Dorsolateral prefrontal cortex (tissue), 122 donors: ENCODE measurements at places on chromosomes 6 and 20.

DNA sequence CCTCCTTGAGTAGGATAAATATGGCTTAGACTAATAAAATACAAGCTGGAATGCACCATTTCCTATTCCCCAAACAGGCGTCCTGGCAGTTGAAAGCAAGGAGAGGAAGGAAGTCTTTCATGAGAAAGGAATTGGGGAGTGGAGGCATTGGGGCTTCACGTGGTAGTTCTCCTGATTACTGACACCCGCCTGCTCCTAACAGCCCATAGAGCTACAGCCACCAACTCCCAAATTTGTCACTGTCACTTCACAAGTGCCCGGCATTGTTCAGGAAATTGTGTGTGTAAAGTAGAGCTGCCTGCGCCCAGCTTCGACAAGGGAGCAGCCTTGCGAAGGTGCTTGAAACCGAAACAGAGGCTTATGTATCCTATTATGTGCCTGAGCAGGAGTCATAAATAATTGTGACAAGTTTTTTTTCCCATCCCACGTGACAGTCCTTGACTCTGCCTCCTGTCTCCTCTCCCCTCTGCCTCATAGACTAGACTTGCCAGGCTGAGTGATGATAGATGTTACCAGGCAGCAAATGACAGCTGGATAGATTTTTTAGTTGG, 301.7 kb upstream of the ZFP64 start:
- DNase-seq: no peak

DNA sequence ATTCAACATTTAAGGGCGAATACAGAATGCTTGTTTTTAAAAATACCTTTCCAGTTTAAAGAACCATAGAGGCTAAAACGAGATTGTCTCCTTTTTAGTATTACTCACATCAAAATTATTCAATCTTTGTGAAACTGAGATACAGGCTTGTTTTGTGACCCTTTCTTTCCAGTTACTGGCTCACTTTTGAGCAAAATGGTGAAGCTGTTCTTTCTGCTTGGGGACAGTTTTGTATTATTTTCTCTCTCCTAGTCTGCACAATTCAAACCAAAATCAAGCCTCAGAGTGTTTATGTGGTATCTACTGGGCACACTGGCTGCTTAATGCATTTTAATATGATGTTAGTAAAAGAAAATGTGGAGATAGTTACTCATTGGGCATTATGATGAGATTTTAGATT, 36.5 kb downstream of the HIVEP1 start:
- no peak for DNase-seq

GRCh38 chr6:5665173-5665572, 341.6 kb downstream of the NRN1 start:
- DNase-seq: no peak

DNA sequence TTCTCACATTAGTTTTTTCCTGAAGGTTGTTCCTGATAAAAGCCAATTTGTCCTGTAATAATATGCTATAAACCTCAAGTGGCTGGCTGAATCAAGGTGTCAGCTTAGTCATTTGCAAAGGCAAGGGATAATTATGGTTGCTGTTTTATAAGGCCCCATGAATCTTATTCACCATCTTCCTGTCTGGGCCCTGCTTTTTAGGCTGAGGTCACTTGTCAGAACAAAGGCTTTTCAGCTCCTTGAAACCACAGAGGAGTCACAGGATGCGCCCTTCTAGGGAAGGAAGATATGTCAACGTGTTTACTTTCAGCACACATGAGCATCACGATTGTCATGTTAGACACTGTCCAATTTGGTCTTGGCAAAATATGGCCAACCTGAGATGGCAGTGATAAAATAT, 64.8 kb upstream of the NAA20 start:
- DNase-seq: no peak

- no peak for DNase-seq
Observed at GRCh38 chr6:78436335-78436734, 431.0 kb upstream of the IRAK1BP1 start.

- DNase-seq: no peak
Observed at GRCh38 chr6:47651505-47651944, 46.9 kb upstream of the ADGRF4 start.

DNA sequence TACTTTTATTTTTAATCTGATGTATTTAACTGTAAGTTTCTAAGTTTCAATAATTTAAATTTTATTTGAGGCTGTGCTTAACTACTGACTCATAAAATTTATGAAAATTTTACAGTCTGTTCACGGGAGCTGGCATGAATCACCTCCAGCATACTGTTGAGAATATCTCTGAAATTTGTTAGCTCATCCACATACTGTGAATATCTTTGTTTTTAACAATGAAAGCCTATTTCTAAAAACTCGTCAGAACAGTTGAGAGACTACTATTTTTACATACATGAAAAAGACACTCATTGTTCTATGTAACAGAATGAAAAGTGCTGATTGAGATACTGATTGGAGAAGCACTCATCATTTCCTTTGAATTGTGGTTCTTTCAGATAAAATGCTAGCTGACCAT, 749.3 kb downstream of the TENT5A start:
- no peak for DNase-seq

DNA sequence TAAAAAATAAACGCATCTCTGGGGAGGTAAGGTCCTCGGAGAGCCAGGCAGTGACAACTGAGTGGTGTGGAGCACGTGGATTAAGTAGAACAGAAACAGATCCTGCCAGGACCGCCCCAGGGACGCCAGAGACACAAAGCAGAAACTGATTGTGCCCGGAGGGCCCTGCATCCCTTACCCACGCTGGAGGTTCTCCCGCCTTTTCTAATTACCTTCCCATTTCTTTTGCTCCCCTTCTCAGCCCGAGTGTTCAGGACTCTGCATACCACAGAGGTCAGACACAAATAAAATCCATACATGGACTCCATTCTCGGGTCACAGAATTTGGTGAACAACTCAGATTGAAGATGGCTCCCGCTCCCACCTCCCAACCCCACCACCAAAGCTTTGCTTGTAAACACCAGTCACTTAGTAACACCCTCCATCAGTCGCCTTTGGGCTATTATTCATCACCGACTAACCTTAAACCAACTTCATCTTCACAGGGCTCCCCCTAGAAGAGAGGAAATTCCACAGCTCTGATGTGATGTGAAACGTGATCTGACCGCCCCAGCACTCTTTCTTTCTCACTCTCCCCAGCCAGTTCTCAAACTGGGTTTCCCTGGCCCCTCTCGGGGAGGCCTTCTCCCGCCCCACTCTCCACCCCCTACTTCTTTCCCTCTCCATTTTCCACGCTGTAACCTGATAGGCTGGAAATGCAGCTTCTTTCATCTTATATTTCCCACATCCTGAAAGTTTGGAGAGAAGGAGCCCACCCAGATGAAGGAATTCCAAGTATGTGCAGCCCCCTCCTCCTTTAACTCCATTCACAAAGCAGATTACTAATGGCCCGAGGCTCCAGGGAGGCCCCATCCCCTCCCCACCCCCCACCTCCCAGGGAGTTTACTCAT, 32.5 kb upstream of the PIM1 start:
- no peak for DNase-seq

DNA sequence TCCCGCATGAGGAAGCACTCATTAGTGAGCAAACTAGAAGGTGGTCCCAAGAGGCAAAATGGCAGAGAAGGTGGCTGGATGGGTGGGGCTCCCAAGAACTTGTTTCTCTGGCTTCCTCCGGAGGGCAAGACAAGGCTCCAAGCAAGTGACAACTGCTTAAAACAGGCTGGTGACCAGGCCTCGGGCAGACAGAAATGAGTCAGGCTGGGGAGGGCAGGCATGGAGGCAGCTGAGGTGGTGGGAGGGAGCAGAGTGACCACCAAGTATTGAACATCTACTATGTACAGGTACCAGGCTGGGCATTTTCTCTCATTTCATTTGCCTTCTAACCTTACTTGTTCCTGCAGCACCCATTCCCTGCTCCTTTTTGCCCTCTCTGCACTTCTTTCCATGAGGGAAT, 33.4 kb downstream of the TNXB start:
- DNase-seq: no peak
